HT1080 (cell line): ENCODE measurements at places on chromosomes 2 and 18.

DNA sequence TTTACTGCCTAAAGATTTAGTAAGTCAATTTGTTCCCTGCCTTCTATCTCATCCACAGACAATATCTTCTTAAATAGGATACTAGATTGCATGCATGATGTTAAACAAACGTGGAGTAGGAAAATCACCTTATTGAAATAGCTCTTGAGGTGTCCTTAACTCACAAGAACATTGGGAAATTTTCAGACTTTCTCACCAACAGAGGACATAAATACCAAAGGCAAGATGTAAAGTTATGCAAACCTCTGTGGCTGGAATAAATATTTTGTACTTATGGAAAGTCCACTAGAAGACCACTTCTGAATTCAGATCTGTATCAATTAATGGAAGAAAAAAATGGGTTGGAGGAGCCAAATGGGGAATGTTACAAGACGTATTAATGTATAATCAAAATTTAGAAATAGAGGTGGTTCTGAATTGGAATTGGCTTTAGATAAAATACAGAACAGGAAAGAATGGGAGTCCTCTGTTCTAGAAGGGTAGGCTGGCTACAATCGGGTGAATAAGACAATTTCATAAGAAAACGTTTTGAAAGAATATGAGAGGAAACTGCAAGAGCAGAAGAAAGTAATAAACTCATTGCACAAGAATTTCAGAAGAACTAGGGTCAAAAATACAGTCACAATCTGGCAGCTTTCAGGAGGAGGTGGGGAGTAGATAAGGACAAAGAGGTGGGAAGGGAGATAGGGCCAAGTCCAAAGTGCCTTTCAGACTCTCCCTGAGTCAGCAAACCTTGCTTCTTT lies 69.3 kb upstream of the FN1 start:
- DNase-seq: peak; percentile 23

- peak; percentile 27 for DNase-seq
Measured at GRCh38 chr18:12656938-12657683, 796 bp downstream of the SPIRE1 start.

- DNase-seq: no peak
Measured at GRCh38 chr2:120477831-120478481, 132.0 kb downstream of the INHBB start.

DNA sequence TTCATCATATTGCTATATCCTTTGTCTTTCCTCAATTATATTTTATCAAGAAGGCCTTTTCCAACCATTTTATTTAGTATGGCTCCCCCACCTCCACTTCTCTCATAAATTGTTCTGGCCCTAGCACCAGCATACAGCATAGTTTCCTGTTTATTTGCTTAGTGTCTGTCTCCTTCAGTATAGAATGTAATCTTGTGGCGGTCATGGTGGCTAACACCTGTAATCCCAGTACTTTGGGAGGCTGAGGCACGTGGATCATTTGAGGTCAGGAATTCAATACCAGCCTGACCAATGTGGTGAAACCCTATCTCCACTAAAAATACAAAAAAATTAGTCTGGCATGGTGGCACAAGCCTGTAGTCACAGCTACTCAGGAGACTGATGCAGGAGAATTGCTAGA lies 39.6 kb upstream of the CLASP1 start:
- DNase-seq: no peak

- DNase-seq: no peak
Measured at GRCh38 chr2:226559536-226559935, 240.1 kb downstream of the IRS1 start.

DNA sequence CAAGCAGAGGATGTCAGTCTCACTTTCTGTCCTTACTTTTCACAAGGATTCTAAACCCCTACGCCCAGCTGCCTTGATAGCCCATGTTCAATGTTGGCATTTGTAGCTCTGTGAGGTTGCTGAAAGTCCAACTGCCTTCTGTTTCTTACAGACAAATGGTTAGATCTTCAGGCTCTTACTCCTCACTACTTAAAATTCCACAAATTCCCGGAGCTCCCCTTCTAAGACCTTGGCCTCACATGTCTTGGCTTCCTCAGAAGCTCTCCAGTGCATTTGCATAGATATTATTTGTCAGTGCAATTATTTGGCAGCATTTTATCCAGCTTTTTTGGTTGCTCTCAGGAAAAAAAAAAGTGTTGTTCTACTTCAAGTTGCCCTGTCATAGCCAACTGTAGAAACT lies 453.7 kb upstream of the CELF4 start:
- DNase-seq: no peak

DNA sequence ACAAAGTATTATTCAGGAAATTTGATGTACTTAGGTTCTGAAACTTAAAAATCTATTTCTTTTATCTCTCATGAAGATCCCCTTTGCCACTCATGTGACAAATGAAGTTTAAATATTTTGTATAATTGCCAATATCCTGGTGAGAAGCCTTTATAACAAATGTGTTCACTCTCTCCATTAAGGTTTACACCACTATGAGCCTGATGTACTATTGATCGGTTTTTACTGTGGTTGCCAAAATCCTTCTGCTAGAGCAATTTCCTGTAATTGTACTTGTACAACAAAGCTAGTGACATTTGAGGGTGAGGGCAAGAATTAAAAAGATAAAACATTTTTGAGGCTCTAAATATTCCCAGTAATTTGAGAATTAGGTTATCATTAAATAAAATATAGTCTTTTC lies 222.3 kb upstream of the CDH19 start:
- DNase-seq: no peak

- DNase-seq: no peak
Measured at GRCh38 chr2:28904295-28904694, 9.8 kb downstream of the WDR43 start.

DNA sequence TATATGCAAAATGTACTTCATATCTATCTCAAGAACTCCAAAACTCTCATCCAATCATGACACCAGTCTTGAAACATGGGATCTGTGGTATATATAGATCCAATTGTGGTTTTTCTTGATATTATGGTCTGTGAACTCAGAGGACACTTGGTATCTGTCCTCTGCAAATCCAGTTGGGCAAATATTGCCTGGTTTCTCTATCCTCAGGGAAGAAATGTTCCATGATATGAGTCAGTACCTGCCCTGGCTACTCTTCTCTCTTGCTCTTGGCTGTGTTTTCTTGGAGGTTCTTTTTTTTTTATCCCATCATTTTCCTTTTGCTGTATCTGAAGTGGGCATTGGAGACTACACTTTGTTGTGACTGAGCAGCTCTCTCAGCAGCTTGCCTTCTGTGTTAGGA lies 10.9 kb downstream of the NBEAL1 start:
- DNase-seq: peak; percentile 10

DNA sequence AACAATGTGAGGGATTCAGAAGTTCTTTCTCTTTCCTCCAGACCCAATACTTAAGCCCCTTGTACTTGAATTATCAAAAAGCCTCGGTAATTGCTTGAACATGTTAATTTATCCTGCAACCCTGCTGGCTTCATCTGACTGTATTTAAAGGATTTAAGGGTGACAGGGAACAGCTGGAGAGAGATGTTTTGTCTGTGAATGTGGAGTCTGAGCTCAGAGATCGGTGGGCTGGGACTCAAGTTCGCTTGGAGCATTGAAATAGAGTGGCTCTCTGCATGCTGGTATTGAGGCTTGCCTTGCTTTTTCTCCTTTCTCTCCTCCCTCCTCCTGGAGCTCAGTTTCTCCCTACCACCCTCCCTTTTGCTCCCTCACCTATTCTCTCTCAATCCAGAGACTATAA lies 73.6 kb downstream of the BOD1L2 start:
- DNase-seq: no peak

- no peak for DNase-seq
Measured at GRCh38 chr2:128465246-128466170, 146.8 kb upstream of the HS6ST1 start.

GRCh38 chr2:35099342-35099741 lies 1256.2 kb upstream of the CRIM1 start:
- no peak for DNase-seq

DNA sequence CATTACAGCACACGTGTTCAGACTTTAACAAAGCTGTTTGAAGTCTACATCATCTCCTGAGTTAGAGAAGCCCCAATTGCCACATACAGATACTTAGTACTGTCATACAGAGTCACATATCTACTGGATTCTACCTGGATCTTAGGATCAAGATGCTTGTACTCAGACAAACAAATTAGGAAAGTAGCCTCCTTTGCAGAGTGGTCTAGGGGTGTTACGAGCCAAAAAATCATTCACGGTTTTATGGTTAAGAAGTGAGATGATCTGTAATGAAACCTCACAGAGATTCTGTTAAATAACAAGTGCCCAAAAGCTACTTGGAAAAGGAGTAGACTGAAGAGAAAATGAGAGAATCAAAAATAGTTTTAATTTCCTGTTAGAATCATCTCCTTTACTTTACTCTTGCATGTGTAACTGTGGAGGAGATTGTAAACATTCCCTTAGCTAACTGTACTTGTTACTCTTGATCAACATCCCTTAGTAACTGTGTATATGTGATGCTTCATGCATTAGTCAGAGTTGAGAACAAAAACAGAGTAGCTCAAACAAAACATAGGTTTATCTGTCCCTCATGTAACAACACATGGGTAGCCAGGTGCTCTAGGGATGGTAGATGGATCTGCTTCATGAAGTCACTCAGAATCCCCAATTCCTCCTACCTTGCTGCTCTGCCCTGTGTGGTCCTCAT lies 16.4 kb upstream of the IL1RL1 start:
- DNase-seq: no peak
